ENCODE measurements at places on chromosomes 2 and 18.

DNA sequence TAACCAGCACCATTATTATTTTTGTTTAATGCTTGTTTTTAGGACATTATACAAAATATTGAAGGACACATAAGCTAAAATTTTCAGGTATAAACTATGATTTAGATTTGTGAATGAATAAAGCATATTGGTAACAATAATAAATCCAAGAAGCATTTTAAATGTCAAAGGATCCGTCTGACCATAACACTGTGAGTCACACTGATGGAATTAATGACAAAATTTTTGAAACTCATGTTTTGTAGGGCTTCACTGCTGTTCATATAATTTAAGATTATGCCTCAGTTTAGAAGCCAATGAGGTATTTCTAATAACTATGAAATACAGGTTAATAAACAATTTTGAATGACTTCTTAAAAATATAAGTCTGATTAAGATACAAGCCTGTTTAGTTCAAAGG, 124.6 kb downstream of the TMEFF2 start:
- DNase-seq, result no peak

- DNase-seq, result no peak
These were observed 8.6 kb downstream of the RBMS1 start for GRCh38 chr2:160484859-160485520.

GRCh38 chr2:65129286-65129825, 550 bp downstream of the RAB1A start:
- DNase-seq, result no peak

- DNase-seq, result no peak
These were observed 281.0 kb downstream of the AFF3 start for GRCh38 chr2:99861376-99861760.

- DNase-seq, result no peak
These were observed 42.0 kb upstream of the ZDBF2 start for GRCh38 chr2:206232287-206233035.

DNA sequence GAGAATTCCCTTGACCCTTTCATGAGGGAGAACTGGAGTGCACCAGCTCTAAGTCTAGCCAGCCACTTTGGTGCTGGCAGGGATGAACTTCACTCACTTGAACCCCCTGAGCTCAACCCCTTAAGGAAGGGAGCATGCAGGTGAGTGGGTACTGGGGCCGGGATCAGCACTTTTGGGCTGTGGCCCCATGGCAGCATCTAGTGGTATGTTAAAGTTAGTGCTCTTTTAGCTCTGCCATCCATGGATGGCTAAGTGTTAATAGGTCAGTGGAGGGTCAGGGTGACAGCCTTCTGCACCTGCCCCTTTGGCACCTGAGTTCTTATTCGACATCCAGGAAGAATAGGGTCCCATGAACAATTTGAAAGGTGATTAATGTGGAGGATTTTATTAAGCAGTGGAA, 689.0 kb upstream of the FSHR start:
- no peak for DNase-seq

DNA sequence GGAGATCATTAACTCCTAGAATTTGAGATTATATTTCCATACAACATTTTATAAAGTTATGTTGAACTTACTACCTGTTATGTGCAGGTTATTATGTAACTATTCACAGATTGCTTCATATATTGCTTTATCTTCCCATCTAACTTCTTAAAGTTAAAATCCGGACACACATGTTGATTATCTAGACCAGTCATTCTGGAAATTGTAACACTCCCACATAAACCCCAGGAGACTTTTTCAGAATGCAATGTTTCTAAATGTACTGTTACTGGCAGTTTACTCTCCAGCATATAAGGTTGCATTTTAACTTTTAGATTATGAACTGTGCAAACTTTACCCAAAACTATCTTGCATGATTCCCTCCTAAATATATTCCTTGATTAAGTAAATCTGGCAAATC, 70.5 kb upstream of the FAM117B start:
- no peak for DNase-seq

GRCh38 chr2:175539122-175539521, 357.6 kb upstream of the ATP5MC3 start:
- no peak for DNase-seq

- DNase-seq, result no peak
These were observed 523.5 kb downstream of the TMEM182 start for GRCh38 chr2:103285354-103285753.

DNA sequence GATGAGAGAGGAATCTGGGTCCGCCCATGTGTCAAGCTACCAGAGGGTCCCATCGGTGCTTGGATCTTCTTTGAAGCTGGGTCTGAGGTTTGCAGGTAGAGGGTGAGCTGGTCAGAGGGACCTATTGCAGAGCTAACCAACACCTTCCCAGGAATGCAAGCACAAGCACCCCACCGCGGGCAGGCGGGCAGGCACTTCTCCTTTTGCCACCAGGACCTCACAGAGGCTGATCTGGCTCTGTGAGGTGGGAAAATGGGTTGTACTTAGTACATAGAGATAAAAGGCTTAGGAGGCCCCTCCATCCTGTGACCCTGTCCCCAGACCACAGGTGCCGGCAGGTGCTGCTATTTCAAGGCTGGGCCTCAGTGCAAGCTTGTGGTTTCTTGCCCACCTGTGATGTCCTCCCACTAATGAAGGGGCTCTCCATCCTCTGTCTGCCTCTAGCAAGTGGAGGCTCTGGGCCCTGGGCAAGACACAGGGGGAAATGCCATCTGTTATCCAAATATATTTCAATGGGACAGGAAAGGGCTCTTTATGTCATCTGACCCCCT, 31.4 kb upstream of the IL37 start:
- DNase-seq, result no peak

- DNase-seq, result no peak
These were observed 123.7 kb downstream of the QPCT start for GRCh38 chr2:37468170-37468569.

DNA sequence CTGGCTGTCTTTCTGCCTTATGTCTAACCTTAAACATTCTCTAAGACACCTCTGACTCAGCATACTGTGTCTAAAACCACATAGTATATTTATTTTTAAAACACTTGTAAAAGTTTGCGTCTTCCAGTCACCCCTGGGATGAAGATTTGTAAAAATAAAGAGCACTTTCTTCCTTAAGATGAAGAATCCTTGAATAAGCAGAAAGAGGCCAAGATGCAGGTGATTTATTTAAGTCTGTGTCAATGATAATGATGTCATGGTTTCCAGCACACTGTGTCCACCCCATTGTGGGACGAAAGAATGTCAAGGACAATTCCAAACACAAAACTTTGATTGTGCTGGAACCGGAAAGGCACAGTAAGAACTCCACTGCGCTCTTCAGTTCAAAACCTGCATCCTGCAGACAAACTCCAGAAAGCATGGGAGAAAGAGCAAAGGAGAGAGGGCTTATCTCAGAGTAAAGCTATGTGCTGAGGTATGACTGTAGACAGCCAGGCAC, 92.9 kb downstream of the ZEB2 start:
- no peak for DNase-seq

- DNase-seq, result no peak
These were observed 124.0 kb downstream of the BCL2 start for GRCh38 chr18:63195326-63196159.

DNA sequence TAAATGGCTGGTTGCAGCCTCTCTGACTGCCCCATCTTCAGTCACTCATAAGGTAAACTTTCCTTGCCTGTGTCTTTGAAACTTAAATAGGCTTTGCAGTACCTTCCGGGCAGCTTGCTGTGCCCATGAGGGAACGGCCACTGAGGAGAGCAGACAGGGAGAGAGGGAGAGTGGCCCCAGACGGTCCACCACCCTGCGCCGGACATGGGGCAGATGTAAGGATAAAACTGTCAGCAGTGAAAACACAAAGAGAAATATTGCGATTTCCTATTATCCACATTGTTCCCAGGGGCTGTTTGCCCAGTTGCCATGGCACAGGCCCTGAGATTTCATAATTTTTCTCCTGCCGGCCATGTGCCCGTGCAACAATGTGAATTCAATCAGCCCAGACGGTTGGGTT, 265.9 kb upstream of the SALL3 start:
- DNase-seq, result no peak

DNA sequence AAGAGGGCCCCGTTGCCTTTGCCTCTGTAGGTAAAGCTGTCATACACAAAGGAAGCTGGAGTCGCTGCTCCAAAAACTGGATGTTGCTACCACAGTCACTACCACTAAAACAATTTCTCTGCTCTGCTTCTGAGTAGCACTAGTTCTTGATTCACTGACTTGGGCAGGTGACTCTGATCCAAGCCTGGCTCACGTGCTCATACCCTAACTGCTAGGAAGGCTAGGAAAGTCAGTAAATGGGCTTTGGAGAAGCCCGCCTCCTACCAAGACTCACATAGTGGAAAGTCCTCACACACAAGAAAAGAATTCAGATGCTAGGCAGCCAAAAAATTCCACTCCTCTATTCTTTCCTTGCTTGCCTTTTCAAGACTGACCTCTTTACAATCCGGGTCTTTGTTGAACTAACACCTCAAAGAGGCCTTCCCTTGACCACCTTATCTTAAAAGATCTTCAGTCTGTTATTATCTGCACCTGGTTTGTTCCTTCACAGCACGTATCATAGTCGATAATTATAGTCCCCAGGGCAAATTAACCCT, 11.4 kb upstream of the DYNC1I2 start:
- DNase-seq, result no peak

- no peak for DNase-seq
These were observed 36.9 kb downstream of the KIF1A start for GRCh38 chr2:240782886-240783818.

DNA sequence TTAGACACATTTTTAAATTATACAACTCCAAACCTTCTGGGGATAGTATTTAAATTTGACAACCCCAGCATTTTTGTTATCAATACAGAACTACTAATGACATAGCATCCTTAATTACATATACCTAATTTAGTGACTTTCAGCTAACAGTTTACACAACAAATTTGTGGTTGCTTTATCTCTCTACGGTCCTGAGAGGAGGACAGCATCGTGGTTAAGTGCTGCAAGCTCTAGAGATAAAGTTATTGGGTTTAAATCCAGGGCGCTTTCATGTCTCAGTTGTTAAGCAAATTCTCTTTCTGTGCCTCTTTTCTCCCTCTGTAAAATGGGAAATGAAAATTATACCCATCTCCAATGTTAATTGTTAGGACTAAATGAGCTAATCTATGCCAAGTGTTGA, 129.3 kb downstream of the METTL4 start:
- no peak for DNase-seq

DNA sequence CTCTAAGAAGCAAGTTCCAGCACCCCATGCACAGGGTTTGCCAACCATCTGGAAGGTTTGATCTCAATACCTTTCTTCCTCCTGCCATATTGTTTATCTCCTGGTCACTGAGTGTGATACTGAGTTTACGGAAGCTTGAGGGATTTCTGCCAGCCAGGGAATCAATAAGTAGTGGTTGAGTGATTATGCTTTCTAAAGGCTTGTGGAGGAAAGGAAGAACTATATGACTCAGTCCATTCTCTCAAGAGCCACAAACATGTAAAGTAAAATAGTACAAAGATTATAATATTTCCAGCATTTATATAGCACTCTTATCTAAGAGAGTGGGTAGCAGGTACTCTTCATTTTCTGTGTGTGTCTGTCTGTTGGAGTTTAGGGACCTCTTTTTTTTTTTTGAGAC, 49.2 kb downstream of the SLC4A3 start:
- DNase-seq, result no peak

Data from HS-5 (cell line).